Activated CD4-positive, alpha-beta T cell treated with anti-CD3 and anti-CD28 coated beads for 48 hours (primary cell): ENCODE measurements at places on chromosomes 2 and 18.

DNA sequence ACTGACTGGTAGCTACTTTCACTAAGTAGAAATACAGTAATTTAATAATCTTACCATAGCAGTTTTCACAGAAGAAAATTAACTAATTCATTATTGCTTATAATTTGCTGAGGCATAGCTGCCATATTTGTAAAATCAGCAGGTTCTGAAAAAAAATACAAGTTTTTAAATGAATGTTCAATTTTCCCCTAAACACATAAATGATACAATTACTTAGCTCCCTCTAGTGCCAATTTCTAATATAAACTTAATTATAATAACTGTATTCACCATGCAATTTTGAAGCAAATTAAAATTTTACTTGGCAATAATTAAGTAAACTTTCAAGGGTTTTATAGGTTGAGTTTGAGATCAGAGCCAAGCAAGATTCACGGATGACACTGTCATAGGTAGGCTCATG is 1321.6 kb upstream of the ACVR2A start:
- DNase-seq: no peak

DNA sequence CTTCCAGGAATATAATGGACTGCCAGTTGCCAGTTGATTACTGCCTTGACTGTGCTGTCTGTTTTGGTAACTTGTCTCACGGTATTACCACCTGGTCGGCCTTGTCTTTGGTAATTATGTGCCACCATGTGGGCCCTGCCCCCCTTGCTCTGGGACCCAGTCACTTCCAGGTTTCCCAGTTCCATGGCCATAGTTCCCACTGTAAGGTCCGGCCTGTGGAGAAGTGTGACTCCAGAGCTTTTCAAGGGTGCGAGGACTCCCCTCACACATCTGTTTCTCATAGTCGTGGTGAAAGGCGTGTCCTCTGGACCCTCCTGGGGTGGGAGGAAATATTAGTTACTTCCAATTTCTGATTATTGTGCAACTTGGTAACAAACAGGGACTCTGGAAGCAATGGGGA is 150.5 kb downstream of the SEPTIN10 start:
- no peak for DNase-seq

DNA sequence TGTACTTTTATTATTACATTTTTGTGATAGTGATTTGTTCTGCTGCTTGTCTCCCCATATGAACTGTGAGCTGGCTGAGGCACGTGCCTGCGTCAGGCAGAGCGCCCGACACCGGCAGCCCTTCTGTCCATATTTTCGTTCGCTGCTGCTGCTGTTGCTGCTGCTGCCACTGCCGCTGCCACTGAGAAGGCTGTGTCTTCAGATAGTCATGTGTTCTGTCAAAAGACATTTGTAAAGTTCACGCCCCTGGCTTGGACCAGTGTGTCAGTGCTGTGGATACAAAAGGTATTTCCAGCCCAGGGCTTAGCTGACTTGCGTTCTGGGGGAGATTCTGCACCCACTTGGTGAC is 47.0 kb downstream of the TWIST2 start:
- no peak for DNase-seq

- DNase-seq: no peak
These were observed 22.3 kb downstream of the RAB27B start for GRCh38 chr18:54850598-54850997.

DNA sequence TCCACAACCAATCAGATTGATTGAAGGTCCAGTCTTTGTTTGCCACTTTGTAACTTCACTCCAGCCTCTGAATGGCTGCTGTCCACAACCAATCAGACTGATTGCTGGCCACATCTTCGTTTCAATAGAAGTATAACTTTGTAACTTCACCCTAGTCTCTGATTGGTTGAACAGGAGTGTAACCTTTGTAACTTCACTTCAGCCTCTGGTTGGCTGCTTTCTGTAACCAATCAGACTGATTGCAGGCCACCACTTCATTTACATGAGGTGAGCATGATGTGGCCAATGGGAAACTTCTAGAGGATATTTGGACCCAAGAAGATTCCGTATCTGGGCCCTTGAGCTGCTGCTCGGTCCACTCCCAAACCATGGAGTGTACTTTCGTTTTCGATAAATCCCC is 16.9 kb upstream of the ALPP start:
- DNase-seq: no peak

- no peak for DNase-seq
These were observed 199.7 kb downstream of the PIEZO2 start for GRCh38 chr18:10949655-10950054.

DNA sequence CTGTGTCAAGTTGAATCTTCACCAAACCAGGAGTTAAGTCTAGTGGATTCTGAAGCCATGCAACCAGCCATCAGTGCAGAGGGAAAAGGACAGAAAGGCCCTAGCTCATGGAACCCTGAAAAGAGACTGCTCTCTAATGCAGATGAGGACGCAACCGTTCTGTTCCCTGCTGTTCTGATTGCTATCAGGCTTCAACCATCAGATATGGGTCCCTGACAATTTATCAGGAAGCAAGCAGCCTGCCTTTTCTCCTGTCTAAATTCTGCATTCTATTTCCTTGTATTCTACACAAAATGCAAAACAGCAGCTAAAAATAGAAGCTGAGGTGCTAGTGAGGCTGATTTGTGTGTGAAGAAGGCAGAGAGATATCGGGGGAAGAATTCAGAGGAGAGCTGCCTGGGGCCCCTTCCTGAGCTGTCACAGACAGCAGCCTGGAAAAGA is 68.4 kb upstream of the RTN4 start:
- no peak for DNase-seq
